ENCODE measurements at places on chromosomes 12 and 14.

GRCh38 chr14:53810221-53810620 lies 146.4 kb downstream of the BMP4 start:
- DNase-seq: no peak

GRCh38 chr14:58671436-58671835 lies 33.7 kb downstream of the DACT1 start:
- DNase-seq: no peak

- DNase-seq: no peak
These were observed 558 bp downstream of the TEX22 start for GRCh38 chr14:105398726-105399465.

GRCh38 chr12:132490422-132491137 lies 629 bp downstream of the FBRSL1 start:
- DNase-seq: no peak

- no peak for DNase-seq
These were observed 36.5 kb downstream of the ACADS start for GRCh38 chr12:120762086-120762485.
